ENCODE measurements at places on chromosomes 3 and 15.

- DNase-seq, result no peak
Measured at GRCh38 chr15:46933332-46933731, 784.0 kb upstream of the SEMA6D start.

- peak; percentile 2 for DNase-seq
Measured at GRCh38 chr15:66912001-66912400, 153.4 kb upstream of the SMAD3 start.

GRCh38 chr15:50066202-50066601 is 52.8 kb downstream of the ATP8B4 start:
- peak; percentile 84 for DNase-seq

- DNase-seq, result no peak
Measured at GRCh38 chr3:71763426-71763825, 9.8 kb downstream of the GPR27 start.

DNA sequence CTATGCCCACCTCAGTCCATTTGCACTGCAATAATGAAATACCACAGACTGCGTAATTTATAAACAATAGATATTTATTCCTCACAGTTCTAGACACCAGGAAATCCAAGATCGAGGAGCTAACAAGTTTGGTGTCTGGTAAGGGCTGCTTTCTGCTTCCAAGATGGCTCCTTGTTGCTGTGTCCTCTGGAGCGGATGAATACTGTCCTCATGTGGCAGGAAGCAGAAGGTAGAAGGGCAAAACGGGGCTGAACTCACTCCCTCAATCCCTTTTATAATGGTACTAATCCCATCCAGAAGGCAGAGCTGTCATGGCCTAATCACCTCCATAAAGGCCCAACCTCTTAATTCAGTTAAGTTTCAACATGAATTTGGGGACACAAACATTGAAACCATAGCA is 75.3 kb downstream of the P2RY1 start:
- no peak for DNase-seq

GRCh38 chr3:197295871-197296270 is 2.5 kb downstream of the DLG1 start:
- no peak for DNase-seq

GRCh38 chr3:101123081-101123480 is 129.9 kb upstream of the ABI3BP start:
- no peak for DNase-seq

DNA sequence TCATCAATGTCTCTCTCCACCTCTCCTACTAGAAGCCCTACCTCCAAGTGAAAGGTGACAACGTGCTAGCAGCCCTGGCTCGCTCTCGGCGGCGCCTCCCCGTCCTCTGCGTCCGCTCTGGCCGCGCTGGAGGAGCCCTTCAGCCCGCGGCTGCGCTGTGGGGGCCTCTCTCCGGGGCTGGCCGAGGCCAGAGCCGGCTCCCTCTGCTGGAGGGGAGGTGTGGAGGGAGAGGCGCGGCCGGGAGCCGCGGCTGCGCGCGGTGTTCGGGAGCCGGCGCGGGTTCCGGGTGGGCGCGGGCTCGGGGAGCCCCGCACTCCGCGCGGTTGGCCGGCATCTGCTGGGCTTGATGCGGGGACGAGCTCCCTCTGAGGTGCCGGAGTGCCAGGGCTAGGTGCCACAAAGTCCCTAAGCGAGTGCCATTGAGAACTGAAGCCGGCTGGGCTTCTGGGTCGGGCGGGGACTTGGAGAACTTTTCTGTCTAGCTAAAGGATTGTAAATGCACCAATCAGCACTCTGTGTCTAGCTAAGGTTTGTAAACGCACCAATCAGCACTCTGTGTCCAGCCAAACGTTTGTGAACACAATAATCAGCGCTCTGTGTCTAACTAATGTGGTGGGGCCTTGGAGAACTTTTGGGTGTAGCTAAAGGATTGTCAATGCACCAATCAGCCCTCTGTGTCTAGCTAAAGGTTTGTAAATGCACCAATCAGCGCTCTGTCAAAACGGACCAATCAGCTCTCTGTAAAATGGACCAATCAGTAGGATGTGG is 84.8 kb upstream of the ARRDC4 start:
- peak; percentile 3 for DNase-seq

DNA sequence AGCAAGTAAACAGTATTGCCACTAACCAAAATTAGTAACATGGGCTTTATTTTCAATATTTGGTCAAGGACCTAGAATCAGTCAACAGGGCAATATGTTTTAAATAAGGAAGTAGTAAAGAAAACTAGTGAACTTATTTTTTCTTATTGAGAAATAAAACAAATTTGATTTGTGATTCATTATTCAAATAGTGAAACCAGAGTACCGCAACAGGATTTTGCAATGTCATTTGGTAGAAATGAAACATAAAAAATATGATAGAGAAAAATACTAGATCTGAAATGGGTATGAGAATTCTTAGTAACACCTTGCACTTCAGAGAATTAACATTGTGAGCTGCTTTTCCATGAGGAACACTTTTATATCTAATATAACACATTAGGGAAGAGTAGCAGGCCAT is 291.8 kb upstream of the GBE1 start:
- no peak for DNase-seq

GRCh38 chr3:12994607-12995388 is 78.4 kb downstream of the IQSEC1 start:
- peak; percentile 89 for DNase-seq

- DNase-seq, result no peak
Measured at GRCh38 chr3:55491296-55491816, 4.2 kb upstream of the WNT5A start.

- no peak for DNase-seq
Measured at GRCh38 chr3:132317229-132317948, at the start of gene ACP3. Gene ACP3 (plus strand): TSS chr3:132317407. CDS start chr3:132317457, 50 bp downstream.

- no peak for DNase-seq
Measured at GRCh38 chr15:98620020-98620419, 28.3 kb upstream of the IGF1R start.

DNA sequence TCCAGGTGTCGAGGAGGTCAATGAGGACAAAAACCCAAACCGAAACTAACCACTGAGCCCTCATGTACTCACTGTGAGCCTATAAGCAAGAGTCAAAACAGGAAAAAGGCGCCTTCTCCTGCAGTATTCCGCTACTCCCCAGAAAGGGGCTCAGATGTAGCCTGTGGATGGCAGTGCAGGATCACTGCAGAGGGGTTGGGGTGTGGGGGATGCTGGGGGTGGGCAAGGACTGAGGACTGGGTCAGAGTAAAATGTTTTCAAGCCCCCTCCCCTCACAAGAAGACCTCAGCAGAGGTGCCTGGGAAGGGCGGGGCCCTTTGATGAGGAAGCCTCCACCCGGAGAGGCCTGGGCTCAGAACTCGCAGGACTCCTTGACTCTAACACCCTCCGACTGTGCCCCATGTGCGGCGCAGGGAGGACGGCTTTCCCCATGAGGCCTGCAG is 170.1 kb downstream of the OSBPL10 start:
- peak; percentile 21 for DNase-seq

- no peak for DNase-seq
Measured at GRCh38 chr3:71229905-71230657, 353.4 kb downstream of the FOXP1 start.

DNA sequence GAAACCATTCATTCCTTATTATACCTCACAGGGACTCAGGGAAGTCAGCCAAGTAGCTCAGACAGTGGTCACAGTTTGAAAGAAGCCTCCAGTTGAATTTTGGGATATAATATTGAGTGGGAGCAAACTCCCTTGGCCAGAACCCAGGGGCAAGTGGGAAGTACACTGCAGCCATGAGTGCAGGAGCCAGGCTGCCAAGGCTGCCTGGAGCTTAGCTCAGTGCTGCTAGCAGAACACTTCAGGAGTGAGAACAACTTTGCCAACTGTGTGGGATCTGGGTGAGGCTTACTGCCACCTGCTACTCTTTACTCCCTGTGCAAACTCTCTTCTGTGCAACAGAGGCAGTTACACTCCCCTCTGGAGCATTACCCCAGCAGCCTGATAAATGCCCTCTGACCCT is 4.6 kb downstream of the OR5K3 start:
- no peak for DNase-seq

DNA sequence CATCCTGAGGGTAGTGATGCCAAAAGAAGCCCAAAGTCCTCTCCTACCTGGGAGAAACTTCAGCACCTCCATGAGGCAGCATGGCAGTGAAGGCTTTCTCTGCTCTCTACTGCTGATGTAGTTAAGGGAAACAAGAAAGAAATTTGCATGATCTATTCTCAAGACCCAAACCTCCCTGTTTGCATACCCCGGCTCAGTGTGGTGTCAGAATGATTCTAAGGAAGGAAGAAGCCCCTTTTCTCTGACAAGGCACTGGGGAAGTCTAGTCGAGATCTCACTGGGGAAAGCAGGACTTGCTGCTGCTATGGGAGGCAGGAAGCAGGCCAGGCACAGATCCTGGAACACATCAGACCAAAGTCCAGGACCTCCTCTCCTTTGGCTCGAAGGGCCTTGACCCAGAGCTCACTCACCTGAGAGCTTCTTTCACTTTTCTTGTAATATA is 89.4 kb upstream of the ICE2 start:
- no peak for DNase-seq

DNA sequence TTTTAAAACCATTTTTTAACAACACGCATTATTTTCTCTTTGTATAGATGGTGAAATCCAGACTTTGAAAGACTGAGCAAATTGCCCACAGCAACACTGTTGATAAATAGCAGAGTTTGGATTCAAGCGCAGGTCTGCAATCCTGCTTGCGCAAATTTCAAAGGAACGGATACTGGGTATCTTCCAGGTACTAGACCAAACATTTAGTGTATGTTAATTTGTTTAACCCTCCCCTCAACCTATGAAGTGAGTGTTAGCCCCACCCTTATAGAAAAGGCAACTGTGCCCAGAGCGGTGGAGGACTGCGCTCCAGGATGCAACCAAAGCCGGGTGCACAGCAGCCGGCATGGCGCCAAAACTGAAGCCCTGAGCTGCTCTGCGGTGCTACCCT is 103.8 kb downstream of the CPN2 start:
- no peak for DNase-seq

GRCh38 chr3:187747506-187747905 is 2.2 kb upstream of the BCL6 start:
- DNase-seq, result no peak

- DNase-seq, result no peak
Measured at GRCh38 chr3:112375117-112375516, 42.2 kb downstream of the CD200 start.

GRCh38 chr3:119360736-119361462 is 66.7 kb downstream of the ARHGAP31 start:
- no peak for DNase-seq

DNA sequence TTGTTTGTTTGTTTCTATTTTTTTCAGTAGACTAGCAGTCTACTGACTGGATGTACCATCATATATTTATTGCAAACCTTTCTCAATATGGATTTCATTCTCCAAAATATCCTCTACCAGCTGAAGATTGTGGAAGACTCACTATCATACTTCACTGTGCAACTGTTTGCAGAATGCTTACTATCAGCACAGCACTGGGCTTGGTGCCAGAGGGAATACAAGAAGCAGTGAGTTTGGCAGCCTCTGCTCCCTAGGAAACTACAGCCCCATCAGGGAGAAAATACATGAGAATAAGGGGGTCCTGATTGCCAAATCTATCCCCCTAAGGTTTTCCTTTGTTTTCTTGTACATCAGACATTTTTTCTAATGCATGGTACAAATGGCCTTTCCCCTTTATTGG is 27.5 kb downstream of the AQP9 start:
- no peak for DNase-seq

GRCh38 chr15:81282911-81283310 is 41.0 kb downstream of the STARD5 start:
- DNase-seq, result no peak

DNA sequence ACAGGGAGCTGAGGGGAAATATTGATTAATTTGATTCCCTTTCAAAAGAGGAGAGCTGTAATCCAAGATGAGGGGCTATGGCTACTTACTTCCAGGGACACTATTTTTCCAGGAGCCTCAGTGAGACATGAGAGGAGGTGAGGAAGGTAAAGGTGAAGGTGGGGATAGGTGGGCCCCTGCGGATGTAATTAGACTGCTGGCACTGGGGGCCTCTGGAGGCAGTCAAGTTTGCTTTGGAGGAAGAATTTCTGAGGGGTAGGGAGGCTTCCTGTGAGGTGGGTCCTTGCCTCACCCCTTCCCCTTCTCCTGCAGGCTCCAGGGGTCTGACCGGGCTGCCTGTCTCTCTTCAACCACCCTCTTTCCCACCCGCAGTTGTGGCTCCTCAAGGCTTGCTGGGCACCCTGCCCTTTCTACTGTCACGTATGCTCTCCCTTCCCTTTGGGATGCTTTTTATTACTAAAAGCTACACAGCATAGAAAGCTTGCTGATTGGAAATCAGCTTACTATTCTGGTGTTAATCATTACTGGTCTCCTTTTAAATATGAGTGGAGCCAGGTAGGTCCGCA is 22.5 kb downstream of the GASK1A start:
- DNase-seq, result no peak

GRCh38 chr3:154458560-154458959 is 28.6 kb upstream of the GPR149 start:
- DNase-seq, result no peak

DNA sequence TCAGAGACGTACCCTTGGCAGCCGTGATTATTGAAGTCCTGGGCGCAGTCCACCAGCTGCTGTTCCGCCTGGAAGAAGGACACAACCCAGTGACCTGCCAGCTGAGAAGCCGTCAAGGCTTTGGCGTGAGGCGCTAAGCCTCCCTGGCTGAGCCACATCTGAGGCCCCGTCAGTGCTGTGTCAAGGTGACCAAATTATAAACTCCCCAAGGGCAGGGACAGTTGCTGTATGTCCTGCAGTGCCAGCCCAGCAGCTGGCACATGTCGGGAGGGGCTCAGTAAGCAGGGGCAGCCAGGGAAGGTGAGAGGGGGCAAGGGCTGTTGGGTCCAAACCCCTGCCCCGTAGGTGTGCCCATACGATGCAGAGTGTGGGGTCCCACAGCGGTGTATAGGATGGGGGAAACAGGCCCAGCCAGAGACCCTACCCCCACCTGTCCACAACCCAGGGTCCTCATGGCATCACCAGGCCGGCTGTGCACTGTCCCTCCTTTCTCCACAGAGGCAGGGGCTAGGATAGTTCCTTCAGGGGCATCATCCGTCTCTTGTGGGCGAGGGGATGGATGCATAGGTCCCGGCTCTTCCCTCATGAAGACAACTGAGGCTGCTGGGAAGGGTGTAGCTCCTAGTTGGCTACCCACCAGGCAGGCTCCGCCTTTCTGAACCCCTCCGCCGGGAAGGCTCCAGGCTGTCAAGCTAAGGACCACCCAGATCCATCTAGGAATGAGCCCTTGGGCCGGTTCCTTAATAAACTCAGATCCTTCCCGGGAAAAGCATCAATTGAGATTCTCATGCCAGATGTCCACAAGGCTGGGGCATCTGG is 13.2 kb downstream of the CTSH start:
- no peak for DNase-seq

DNA sequence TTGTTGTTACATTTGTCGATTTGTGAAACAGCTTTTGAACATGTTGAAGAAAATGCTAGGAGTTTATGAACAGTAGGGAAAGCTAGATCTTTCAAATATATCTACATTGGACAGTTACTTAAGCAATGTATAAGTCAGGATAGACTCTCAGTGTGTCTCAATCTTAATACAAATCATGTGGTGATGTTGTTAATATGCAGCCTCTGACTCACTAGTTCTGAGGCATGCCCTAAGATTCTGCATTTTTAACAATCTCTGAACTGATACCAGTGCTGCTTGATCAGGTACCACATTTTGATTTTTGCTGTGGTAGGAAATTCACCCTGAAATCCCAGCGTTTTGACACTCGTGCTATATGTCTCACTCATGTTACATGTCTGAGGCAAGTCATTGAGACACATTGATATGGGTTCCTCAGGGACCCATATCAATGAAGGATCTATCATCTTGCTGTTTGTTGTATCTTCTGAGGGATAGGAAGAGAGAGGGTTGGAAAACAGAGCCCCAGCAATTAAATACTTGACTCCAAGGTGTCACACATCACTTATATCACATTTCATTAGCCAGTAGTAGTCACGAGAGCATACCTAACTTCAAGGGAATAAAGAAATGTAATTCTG is 597.9 kb downstream of the TAFA4 start:
- no peak for DNase-seq
